ENCODE measurements at places on chromosomes 2 and 18.

DNA sequence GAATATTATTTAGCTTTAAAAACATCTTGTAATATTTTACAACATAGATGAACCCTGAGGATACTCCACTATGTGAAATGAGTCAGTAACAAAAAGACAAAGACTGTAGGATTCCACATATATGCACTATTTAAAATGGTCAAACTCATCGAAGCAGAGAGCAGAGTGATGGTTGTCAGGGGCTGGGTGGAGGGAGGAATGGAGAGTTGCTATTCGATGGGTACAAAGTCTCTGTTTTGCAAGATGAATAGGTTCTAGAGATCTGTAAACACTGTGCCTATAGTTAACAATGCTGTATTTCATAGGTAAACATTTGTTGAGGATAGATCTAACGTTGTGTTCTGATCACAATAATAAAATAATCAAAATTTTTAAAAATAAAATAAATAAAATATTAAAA lies 1675.9 kb upstream of the CELF4 start:
- DNase-seq, result no peak

DNA sequence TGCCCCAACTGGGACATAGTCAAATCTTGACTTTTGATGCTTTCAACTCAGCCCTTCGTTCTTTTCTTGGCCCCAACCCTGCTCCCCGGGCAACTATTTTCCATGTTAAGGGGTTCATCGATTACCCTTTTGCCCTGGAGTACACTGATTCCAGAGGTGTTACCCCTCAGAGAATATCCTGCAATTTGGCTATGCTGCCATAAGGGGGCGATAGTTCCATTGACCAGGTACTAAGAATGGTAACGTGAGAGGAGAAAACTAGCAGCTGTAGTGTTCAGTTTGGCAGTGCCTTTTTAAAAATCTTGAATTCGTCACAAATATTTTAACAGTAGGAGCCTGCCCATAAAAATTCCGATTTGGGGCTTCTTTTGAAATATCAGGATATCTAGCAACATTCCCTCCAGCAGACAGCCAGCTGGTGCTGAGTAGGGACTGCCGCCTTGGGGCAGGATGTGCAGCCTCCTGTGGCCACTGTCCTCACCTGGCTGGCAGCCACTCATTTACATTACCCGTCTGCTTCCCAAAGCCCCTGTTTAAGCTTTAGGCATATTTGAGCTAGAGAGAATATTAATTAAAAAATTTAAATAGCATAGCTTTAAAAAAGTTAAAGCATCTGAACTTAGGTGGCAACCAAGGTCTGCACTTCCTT lies 146.3 kb upstream of the SKOR2 start:
- no peak for DNase-seq

DNA sequence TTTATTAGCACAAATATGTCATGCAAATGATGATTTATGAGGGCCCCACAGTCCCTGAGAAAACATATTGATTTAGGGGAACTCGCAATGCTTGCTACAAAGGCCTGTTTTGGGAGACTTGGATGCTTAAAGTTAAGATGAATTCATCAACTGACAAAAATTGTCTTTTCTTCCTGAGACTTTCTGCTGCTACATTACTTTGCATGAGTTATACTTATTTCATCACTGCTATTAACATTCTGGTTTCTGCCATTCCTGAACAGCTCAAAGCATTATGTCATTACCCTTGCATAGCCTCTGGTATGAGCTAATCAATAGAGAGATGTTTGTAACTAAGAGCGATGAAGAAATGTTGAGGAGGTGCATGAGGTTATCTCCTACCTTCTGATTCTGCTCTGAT lies 74.4 kb downstream of the SOX11 start:
- DNase-seq, result no peak

- no peak for DNase-seq
Observed at GRCh38 chr2:173739006-173739405, 226.2 kb downstream of the SP3 start.

DNA sequence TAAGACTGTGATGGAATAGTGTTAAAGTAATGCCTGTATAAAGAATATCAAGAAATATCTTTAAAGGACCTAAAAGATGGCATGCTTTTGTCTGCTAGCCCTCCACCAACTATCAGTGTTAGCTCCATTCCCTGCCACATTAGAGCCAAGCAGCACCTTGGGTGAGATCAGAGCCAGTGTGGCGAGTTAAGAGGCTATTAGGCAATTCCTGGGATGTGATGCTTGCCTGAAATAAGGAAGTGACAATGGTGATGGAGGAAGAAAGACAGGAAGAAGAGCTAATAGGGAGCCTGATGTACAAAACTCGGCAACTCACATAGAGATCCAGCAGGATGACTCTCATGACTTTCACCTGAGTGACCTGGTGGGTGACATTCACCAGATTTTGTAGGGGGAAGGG lies 143.5 kb downstream of the ZEB2 start:
- no peak for DNase-seq

GRCh38 chr18:39305766-39306165 lies 1740.2 kb upstream of the CELF4 start:
- no peak for DNase-seq

DNA sequence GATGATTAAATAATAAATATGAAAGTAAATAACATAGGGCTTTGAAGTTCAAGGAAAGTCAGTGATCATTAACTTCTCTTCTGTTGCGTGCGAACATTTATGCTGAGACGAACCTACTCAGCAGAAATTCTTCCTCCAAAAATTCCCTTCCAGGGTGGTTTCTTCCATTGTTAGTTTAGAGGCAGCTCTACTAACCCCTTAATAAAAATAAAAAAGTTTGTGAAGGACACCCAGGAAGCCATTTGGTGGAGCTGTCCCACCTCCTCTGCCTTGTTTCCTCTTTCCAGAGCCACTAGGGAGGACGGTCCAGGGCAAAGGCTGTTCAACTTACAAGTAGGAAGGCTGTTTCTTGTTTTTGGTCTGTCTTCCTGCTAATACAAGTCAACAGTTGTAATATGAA lies 2.1 kb upstream of the SMAD2 start:
- DNase-seq, result no peak

DNA sequence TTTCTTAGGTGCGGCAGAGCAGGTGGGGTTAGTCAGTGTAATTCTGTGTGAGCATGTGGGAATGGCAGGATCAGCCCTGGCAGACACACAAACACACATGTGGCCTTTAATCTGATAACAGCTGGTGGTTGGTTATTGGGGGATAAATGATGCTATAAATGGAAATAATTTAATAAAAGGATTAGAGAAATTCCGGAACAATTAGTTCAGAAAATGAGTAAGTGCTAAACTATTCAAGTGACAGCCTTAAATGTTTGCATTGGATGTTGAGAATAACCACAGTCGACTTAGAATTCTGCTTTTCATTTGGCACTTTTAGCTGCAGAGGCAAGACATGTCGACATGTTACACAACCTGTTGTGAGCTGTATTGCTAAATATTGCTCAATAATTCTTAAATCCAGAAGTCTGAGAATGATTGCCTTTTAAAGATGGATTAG lies 7.2 kb downstream of the SMYD1 start:
- DNase-seq, result no peak

DNA sequence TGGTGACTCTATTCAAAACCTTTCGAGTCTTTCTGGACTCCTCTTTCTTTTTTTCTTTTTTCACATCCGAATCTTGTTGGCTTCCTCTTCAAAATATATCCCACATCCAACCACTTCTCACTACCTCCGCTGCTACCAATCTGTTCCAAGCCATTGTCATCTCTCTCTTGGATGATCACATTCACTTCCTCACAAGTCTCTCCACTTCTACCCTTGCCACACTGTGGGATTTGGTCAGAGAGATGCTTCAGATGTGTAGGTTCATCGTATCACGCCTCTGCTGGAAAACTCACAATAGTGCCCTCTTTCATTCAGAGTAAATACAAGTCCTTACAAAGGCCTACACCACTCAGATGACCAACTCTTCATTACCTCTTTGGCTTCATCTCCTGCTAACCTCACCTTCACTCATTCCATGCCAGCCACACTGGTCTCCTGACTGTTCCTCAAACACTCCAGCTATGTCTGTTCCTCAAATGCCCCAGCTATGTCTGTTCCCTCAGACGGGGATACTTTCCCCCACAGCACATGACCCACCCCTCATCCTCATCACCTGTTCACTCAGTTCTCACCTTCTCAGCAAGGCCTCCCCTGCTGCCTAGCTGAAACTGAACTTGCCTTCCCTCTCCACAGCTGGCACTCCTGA lies 67.2 kb upstream of the PELI1 start:
- DNase-seq, result no peak

- DNase-seq, result no peak
Observed at GRCh38 chr2:8416849-8417832, 264.7 kb upstream of the ID2 start.

- DNase-seq, result no peak
Observed at GRCh38 chr2:180322781-180323180, 315.7 kb upstream of the CWC22 start.

DNA sequence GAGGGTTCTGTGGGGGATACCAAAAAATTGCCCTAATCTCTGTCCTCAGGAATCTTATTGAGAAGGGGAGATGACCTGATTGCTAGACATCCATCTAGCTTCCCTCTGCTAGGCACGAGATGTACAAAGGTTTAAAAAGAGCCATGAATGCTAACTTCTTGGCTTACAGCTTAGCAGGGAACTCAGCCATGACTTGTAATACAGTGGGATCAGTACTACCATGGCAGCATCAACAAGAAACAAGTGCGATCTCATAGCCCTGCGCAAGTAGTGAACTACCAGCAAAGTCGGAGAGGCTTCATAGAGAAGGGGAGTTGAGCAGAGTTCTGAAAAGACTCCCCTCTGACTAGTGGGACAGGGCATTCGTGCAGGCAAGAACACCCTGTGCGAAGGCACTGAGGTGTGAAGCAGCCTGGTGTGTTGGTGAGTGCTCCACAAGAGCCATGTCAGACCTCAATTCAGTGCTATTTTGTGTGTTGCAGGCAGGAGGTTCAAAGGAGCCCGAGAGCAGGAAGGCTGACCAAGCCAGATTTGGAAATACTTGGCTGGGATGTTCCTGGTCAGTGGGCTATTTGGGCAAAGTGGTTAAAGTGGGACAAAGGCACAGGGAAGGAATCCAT lies 130.0 kb downstream of the FMNL2 start:
- DNase-seq, result no peak

GRCh38 chr2:104528101-104528500 lies 325.8 kb upstream of the POU3F3 start:
- no peak for DNase-seq

DNA sequence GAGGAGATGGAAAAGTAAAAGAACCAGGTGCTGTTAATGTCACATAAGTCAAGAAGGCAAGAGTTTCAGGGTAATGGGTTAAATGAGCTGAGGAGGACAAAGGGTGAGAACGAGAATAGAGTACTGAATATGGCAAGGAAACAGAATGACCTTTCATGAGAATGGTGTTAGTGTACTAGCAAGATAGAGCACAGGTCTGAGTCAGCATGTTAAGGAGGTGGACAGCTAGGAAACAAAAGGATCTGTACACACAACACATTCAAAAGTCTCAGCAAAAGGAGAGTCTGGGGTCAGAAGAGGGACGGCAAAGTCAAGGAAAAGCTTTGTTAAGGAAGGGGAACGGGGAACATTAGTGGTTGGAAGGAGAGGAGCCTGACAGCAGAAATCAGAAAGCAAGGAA lies 28.9 kb downstream of the LMAN2L start:
- no peak for DNase-seq
